ENCODE measurements at places on chromosomes 4 and X.

DNA sequence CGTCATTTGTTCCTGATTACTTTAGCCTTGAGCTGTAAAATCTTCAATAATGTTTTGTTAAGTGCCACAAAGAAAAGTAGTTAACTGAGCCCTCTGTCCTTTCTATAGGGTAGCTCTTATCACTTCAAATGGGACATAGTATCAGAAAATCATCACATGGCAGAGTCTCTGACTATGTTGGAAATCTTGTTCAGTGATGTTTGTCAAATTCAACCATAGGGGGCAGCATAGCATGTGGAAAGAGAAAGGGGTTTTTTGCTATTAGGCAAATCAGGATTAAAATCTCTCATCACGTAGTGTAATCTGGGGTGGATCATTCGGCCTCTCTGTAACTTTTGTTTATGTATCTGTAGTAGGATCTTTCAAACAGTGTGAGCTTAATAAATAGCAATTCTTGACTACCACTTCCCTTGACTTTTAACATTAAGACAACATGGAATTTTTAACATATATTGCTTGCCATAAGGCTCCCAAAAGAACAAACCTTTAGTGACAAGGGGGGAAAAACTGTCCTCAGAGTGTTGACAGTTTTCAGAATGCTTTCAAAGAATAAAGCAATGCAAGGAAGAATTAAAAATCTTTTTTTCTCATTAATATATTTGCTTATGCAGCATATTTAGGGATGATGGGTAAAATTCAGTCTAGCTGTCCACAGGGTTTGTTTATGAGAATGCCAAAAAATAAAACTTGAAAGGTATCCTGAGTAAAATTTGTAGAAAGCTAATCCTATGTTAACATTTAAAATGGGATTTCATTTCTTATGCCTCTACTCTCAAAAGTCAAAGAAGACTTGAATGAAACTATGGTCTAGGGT lies 127.2 kb downstream of the FBXW7 start:
- DNase-seq = peak; percentile 34

DNA sequence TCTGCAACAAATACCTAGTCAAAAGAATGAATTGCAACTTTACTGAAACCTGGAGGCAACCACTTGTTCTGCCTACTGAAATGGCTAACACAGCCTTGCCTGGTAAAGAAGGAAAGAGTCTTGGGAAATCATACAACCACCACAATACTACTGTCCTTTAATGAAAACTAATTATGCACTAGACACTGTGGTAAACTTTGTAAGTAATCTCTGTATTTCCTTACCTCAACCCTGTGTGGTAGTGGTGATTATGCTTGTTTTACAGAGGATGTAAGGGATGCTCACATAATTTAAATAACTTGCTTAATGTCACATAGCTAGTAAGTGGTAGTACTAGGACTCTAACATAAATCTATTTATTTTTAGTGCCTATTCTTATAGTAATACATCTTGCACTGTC lies 44.7 kb downstream of the TMEM156 start:
- DNase-seq = no peak

- no peak for DNase-seq
Observed at GRCh38 chr4:9963328-9963727, 58.0 kb downstream of the SLC2A9 start.

GRCh38 chr4:147407261-147408045 lies 73.4 kb upstream of the EDNRA start:
- DNase-seq = no peak

- no peak for DNase-seq
Observed at GRCh38 chrX:131782646-131783045, 238.8 kb downstream of the OR13H1 start.

GRCh38 chr4:32931475-32931874 lies 2211.3 kb downstream of the PCDH7 start:
- DNase-seq = no peak

GRCh38 chr4:116639070-116639577 lies 446.3 kb downstream of the TRAM1L1 start:
- DNase-seq = no peak

DNA sequence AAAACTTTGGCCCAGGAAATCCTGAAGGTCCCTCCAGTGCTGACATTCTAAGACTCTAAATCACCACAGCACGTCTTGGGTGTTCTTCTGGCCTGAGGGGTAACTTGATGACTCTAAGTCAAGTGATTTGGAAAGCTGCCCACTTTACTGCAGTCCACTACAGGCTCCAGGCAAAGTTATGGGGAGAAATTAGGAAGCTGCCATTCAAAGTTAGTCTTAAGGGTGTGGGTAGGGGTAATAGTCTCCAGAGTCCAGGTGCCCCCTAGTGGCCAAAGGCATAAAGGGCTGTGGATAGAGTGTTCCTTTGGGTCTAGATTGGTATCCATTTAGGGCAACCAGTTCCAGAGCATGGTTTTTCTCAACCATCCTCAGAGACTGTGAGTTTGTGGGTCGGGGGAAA lies 38.7 kb upstream of the SLC16A2 start:
- peak; percentile 56 for DNase-seq

DNA sequence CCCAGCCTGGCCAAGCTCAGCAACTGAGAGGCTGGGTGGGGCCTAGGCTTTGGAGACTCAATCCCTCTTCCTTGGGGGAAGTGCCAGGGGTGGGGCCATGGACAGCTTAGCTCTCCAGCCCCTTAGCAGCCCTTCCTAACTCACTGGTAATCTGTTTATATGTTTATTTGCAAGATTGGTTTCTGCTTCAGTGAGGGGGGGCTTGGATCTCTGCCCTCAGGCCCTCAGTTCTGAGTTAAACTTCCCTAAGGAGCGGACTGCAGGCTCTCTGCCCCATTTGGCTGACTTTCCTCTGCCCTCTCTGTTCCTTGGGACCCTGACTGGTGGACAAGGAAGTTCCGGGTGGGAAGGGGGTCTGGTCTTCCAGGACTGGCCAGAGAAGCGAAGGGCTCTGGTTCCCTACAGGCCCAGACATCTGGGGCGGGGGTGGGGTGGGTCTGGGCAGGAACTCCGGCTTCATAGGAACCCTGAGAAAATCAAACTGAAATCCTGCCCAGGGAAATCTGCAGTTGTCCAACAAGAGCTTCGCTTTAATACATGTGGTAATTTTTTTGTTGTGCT lies 51.4 kb downstream of the NALF2 start:
- DNase-seq = no peak

- DNase-seq = no peak
Observed at GRCh38 chr4:2647403-2648158, 108.6 kb downstream of the TNIP2 start.

GRCh38 chr4:176656108-176656507 lies 136.6 kb downstream of the VEGFC start:
- DNase-seq = no peak

DNA sequence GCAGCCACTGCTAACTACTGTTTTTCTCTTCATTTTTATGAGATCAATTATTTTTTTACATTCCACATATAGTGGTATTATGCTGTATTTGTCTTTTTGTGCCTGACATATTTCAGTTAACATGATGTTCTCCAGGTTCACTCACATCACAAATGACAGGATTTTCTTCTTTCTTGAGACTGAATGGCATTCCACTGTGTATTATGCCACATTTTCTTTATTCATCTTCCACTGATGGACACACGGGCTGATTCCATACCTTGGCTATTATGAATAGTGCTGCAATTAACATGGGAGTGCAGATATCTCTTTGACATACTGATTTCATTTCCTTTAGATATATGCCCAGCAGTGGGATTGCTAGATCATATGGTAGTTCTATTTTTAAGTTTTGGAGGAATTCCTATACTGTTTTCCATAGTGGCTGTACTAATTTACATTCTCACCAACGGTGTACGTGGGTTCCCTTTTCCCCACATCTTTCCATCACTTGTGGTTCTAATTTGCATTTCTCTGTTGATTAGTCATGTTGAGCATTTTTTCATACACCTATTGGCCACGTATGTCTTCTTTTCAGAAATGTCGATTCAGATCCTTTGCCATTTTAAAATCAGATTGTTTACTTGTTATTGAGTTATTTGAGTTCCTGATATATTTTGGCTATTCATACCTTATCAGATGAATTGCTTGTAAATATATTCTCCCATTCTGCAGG lies 14.9 kb upstream of the ZCCHC4 start:
- DNase-seq = no peak

DNA sequence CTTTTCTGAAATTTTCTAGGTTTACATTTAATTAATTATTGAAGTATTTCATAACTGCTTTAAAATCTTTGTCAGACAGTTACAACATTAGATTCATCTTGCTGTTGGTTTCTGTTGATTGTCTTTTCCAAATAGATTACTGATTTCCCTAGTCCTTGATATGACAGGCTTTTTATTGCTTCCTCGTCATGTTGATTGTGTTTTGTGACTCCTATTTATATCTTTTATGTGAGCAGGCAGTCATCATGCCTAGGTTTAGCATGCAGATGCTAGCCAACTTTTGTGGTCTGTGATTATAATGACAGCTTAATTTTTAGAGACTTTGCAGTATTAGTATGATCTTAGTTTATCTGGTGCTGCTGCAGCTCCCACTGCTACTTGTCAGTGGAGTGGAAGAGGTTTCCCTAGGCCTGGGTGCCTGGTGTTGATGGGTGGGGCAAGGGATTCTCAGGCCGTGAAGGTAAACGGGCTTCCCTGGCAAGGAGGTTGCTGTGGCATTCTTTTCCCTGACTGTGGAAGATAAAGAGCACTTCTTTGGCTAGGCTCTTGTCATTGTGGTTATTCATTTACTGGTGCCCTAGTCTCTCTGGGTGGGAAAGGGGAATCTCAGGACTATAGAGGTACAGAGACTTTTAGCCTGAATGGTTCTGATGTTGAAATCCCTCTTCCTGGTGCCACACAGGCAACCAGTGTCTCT lies 65.7 kb downstream of the SERPINA7 start:
- DNase-seq = no peak

GRCh38 chr4:98773638-98774037 lies 115.2 kb upstream of the TSPAN5 start:
- no peak for DNase-seq

DNA sequence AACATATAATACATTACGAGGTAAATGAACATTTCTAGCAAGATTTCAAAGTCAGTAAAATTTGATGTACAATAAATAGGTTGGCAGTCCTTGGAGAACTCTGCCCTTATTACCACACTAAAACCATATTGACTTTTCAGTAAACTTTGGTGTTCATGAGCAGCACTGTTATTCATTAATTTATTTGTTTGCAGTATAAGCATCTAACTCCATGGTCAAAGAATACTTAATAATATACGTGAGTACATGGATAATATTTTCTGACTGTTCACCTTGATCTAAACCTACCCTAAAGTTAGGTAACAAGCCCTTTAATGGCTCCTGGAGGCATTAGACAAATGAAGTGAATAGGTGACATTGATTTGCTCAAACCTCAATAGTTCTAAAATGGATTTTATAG lies 817.2 kb upstream of the FTHL17 start:
- DNase-seq = no peak

GRCh38 chr4:4277531-4277930 lies 12.4 kb downstream of the LYAR start:
- no peak for DNase-seq

GRCh38 chr4:158190718-158191117 lies 17.9 kb upstream of the GASK1B start:
- no peak for DNase-seq

- no peak for DNase-seq
Observed at GRCh38 chr4:26201120-26201519, 119.7 kb upstream of the RBPJ start.

DNA sequence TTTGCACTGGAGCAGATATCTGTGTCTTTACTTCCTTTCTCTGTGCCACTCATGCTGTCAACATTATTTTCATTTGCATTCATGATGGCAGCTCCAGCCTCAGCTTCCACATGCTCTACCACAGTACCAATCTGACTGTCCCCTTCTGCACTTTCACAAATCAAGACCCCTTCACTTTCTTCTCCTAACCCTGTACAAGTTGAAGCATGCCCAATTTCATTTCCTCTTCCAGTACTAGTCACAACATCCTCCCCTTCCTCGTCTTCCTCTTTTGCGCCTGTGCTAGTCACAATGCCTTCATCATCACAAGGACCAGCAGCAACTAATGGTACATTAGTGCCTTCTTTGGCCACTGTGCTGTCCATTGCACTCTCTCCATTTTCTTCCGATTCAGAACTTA lies 26.5 kb downstream of the BOD1L1 start:
- no peak for DNase-seq

DNA sequence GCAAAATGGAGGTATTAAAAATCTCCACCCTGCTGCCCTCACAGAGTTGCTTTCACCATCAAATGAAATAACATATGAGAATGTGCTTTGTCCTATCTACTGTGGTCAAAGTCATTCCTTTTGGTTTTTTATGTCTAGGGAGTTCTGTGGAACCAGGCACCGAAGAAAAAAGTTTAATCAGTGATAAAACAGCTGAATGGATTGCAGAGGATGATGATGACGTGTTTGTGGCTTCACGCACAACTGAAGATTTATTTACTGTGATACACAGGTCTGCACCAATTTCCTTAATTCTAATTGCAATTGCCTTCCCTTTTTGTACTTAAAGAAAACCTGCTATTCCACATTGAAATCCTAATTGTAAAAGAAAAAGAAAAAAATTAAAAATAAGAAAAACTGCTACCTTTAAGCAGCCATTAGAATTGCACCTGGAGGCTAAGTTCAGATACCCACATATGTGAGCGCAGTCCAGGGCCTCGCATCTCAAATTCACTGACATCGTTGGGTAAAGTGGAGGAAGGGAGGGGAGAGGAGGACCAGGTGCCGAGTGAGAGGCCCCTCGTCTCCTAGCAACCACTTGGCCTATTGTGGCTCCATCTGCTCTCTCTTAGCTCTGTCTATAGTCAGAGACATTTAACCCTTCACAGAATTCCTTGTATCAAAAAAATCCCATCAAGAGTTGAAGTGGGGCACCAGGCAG lies 10.5 kb upstream of the RTL5 start:
- no peak for DNase-seq

GRCh38 chrX:20130357-20130756 lies 11.3 kb downstream of the EIF1AX start:
- DNase-seq = no peak

DNA sequence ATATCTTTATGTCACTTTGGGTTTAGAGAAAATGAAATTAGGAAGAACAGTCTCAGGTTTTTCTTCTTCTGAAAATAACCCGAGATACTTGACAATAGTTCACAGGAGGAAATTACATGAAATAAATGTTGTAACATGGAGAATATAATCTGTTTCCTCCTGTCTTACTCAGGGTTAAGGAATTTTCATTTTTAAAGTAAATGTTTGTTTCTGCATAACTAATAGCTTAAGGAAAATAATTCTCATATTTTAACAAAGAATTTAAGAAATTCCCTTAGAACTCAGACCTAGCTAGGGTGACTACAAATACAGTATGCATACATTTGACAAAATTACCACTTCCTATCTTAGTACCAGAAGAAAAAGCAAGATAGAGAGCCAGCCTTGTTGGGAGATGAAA lies 17.2 kb upstream of the SPRY1 start:
- DNase-seq = no peak

GRCh38 chr4:187286525-187286924 lies 562.9 kb upstream of the FAT1 start:
- DNase-seq = no peak

- DNase-seq = no peak
Observed at GRCh38 chr4:67049446-67049845, 495.9 kb downstream of the CENPC start.
